ENCODE measurements at places on chromosomes 11 and 22.

GRCh38 chr11:88480223-88480622 lies 142.7 kb upstream of the CTSC start:
- no peaks in the 10 kb centered on the region for H3K27me3 ChIP-seq
- DNase-seq: no peak
- no peak overlapping the region for H3K27ac ChIP-seq
- no peak overlapping the region for H3K4me3 ChIP-seq
- H3K4me1 ChIP-seq: no peaks in the 10 kb centered on the region
- no peaks in the 10 kb centered on the region for H3K36me3 ChIP-seq

DNA sequence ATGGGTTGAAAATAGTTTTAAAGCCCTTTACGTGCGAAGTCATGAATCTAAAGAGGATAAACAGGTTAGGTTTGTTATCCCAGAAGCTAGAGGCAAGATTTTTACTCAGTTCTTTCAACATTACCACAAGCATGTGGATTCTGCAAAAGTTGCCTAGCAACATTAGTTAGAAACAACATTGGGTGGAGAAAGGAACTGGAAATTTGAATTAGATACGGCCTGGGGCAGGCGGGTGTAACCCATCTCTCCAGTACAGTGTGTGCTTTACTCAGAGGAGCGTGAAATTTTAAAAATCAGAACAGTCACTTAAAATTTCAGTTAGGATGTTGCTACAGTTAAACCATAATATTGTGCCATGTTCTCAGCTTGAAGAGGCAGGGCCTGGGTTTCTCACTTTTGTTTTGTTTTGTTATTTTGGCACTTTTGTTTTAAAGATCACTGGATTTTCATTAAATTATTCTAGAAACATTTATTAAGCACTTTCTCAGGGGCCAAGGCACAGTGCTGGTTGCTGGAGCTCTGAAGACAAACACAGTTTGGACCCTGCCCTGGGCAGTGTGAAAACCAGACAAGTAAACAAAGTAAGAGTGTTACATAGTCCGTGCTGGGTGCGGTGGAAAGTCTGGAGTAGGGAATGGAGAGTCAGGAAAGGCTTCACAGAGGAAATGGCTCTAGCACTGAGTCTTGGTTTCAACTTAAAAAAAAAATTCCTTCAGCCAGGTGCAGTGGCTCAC lies 4.4 kb upstream of the WEE1 start:
- H3K27ac ChIP-seq: peak overlapping the region; percentile 77
- peaks cover 36% of the 10 kb centered on the region for H3K4me1 ChIP-seq
- no peaks in the 10 kb centered on the region for H3K36me3 ChIP-seq
- H3K4me3 ChIP-seq: peak overlapping the region; percentile 25

- DNase-seq: peak; percentile 89
- H3K27me3 ChIP-seq: peaks cover 52% of the 10 kb centered on the region
- H3K4me3 ChIP-seq: no peak overlapping the region
- 0 out of 2 replicates have a peak overlapping the region, but pooled peaks have one; percentile 7 for H3K27ac ChIP-seq
Measured at GRCh38 chr11:111098091-111098490, 147.4 kb upstream of the POU2AF2 start.

DNA sequence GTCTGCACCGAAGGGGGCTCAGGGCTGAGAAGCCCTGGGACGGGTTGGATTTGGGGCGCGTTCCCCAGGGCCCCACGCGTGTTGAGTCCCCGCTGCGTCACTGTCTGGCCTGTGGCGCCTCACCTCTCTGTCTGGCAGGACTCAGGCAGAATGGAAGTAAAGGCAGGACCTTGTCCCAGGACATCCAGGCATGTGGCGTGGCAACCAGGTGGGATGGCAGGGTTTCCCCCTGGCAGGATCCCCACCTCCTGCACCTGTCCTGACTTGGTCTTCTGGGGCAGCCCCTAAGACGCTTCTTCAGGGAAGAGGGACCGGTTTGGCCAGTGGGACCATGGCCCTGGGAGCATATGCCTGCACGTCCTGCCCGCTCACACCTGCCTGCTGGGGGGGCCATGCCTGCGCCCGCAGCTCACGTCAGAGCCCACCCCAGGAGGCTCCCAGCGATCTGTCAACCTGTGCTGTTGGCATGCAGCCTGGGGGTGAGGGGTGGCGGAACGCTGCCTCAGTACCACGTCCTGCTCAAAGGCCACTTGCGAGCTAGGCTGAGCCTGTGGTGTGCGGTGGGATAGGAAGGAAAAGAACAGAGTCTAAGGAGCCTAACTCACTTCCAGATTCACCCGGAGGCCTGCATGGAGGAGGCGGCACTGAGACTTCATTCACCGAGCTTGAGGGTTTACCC lies 72.7 kb downstream of the KCNQ1 start:
- H3K4me1 ChIP-seq: no peaks in the 10 kb centered on the region
- no peaks in the 10 kb centered on the region for H3K36me3 ChIP-seq
- no peak overlapping the region for H3K4me3 ChIP-seq
- H3K27me3 ChIP-seq: no peaks in the 10 kb centered on the region

DNA sequence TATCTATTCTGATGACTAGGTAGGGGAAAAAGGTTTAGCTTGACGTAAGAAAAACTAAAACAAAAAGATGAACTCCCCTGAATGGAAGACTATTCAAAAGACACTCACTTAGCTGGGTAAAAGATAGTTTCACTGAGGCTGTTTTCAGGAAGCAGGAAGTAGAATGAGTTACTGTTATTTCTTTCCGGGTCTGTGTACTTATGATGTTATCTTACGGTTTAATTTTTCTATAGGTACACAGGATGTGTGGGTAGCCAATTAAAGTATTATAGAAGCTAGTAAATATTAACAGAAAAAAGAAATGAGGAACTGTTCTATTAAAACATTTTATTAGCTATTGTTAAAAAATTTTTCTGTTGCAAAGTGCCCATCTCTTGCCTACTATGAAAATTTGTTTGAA lies 45.8 kb upstream of the MMP7 start:
- no peaks in the 10 kb centered on the region for H3K36me3 ChIP-seq
- H3K4me1 ChIP-seq: no peaks in the 10 kb centered on the region
- no peak overlapping the region for H3K4me3 ChIP-seq
- no peak overlapping the region for H3K27ac ChIP-seq
- no peak for DNase-seq

DNA sequence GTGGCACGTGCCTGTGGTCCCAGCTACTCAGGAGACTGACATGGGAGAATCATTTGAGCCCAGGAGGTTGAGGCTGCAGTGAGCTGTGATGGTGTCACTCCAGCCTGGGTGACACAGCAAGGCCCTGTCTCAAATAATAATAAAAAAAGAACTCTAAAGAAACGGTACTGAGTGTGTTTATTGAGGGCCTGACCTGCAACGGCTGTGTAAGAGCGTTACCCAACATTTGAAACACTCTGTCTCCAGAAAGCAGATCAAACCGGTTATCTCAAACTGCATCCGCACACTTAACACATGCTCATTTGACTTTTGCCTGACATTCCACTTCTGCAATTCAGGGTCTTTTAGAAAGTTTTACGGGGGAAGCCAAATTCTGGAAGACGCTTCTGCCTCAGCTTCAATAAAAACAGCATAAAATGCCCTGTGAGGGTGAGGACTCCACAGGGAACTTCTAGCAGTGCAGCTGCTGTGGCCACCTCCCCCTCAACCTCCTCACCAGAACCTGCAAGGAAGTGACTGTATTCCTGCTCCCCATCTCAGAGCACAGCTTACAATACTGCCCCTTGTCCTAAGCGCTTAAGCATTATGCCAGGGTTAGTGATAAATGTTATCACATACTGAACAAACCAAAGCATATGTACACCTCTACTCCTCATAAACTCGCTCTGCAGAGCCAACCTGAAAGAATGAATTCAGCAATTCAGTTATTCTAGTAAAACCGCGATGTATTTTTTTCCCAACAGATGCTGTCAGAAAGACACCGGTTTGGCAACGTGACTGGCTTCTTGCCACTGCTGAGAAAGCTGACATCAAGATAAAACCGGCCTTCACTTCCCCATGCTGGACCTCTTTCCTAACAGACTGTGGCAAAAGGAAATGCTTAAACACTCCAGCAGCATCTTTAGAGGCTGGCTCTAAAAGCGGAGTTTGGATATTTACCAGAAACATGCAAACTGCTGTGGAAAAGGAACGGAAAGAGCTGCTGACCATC lies 52.2 kb downstream of the PRDM10 start:
- H3K27me3 ChIP-seq: no peaks in the 10 kb centered on the region
- H3K4me1 ChIP-seq: peaks cover 12% of the 10 kb centered on the region
- DNase-seq: no peak
- H3K27ac ChIP-seq: no peak overlapping the region
- no peak overlapping the region for H3K4me3 ChIP-seq

- H3K4me3 ChIP-seq: no peak overlapping the region
- H3K27me3 ChIP-seq: no peaks in the 10 kb centered on the region
- no peaks in the 10 kb centered on the region for H3K4me1 ChIP-seq
- H3K36me3 ChIP-seq: peaks cover 11% of the 10 kb centered on the region
- no peak overlapping the region for H3K27ac ChIP-seq
- no peak for DNase-seq
Measured at GRCh38 chr22:38289583-38290082, 16.8 kb upstream of the TMEM184B start.

GRCh38 chr11:88623531-88623930 lies 286.0 kb upstream of the CTSC start:
- no peak overlapping the region for H3K4me3 ChIP-seq
- no peaks in the 10 kb centered on the region for H3K4me1 ChIP-seq
- no peak overlapping the region for H3K27ac ChIP-seq
- no peaks in the 10 kb centered on the region for H3K36me3 ChIP-seq
- H3K27me3 ChIP-seq: no peaks in the 10 kb centered on the region

DNA sequence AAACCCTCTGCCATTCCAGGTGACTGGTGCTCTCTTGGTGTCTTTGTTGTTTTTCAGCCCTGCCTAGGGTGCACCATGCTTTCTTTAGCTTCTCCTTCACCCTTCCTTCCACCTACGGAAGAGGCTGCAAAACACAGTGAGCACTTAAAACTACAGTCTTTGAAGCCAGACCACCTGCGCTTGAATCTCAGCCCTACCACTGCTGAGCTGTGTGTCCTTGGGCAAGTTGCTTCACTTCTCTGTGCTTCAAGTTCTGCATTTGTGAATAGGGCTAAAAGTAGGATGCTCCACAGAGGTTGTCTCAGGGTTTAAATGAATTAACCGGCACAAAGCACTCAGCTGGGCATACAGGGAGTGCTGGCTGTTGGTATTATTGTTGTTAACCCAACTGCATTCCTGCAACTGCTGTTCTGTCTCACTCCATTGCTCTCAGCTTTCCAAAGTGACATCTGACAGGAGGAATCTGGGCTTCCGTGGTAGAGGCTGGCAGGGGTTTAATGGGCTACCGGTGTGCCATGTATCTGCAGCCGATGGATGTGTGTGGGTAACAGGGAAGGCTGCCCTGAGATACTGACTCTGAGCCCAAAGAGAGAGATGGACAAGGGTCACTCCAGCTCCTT lies 139.3 kb downstream of the FBXO7 start:
- H3K4me1 ChIP-seq: no peaks in the 10 kb centered on the region
- no peak for DNase-seq
- H3K27me3 ChIP-seq: no peaks in the 10 kb centered on the region
- no peaks in the 10 kb centered on the region for H3K36me3 ChIP-seq

GRCh38 chr22:49727191-49727880 lies 100.3 kb downstream of the BRD1 start:
- H3K4me3 ChIP-seq: no peak overlapping the region
- H3K4me1 ChIP-seq: no peaks in the 10 kb centered on the region
- no peak for DNase-seq
- H3K36me3 ChIP-seq: no peaks in the 10 kb centered on the region
- H3K27me3 ChIP-seq: peaks cover 84% of the 10 kb centered on the region
- no peak overlapping the region for H3K27ac ChIP-seq

- H3K27ac ChIP-seq: no peak overlapping the region
- DNase-seq: no peak
- H3K27me3 ChIP-seq: no peaks in the 10 kb centered on the region
Measured at GRCh38 chr11:76835036-76835435, 25.7 kb upstream of the ACER3 start.

DNA sequence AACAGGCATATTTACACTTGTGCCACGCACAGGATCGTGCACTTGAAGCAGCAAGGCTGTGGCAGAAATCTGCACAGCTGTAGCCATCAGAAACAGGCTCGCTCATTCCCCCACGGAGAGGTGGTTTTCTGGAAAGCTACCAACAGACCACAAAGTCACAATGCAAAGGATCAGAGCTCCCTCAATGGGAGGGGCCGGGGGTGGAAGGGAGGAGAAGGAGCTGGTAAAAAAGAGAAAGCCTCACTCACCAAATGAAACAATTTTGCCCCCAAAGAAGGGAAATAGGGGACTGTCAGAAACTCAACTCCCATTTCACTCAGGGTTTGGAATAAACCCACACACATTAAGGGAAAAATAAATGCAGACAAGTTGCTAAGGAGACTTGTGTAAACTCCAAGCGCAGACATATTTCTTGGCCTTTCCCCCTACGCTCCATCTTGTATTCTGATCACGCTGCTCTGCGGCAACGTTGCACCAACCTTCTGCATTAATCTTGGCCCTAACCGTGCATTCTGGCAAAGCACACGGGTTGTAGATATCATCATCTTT lies 43.2 kb upstream of the BLID start:
- no peak overlapping the region for H3K27ac ChIP-seq
- peaks cover 5% of the 10 kb centered on the region for H3K4me1 ChIP-seq

GRCh38 chr11:45850446-45850845 lies 3.2 kb downstream of the CRY2 start:
- peaks cover 54% of the 10 kb centered on the region for H3K4me1 ChIP-seq
- H3K27me3 ChIP-seq: no peaks in the 10 kb centered on the region
- H3K36me3 ChIP-seq: no peaks in the 10 kb centered on the region
- no peak for DNase-seq
- H3K4me3 ChIP-seq: no peak overlapping the region

- no peak for DNase-seq
- H3K27me3 ChIP-seq: no peaks in the 10 kb centered on the region
- H3K4me1 ChIP-seq: no peaks in the 10 kb centered on the region
- H3K36me3 ChIP-seq: no peaks in the 10 kb centered on the region
Measured at GRCh38 chr11:1480555-1481482, 5.8 kb downstream of the MOB2 start.

- DNase-seq: no peak
- H3K4me3 ChIP-seq: no peak overlapping the region
- H3K27me3 ChIP-seq: no peaks in the 10 kb centered on the region
- no peaks in the 10 kb centered on the region for H3K4me1 ChIP-seq
- H3K36me3 ChIP-seq: no peaks in the 10 kb centered on the region
- H3K27ac ChIP-seq: no peak overlapping the region
Measured at GRCh38 chr11:12787847-12788246, 113.6 kb downstream of the TEAD1 start.

GRCh38 chr11:37718431-37718999 lies 1120.5 kb upstream of the RAG2 start:
- no peaks in the 10 kb centered on the region for H3K27me3 ChIP-seq
- no peaks in the 10 kb centered on the region for H3K36me3 ChIP-seq
- no peak overlapping the region for H3K4me3 ChIP-seq
- no peak overlapping the region for H3K27ac ChIP-seq
- no peaks in the 10 kb centered on the region for H3K4me1 ChIP-seq

- DNase-seq: no peak
- H3K4me1 ChIP-seq: no peaks in the 10 kb centered on the region
- H3K4me3 ChIP-seq: no peak overlapping the region
- H3K27me3 ChIP-seq: no peaks in the 10 kb centered on the region
Measured at GRCh38 chr22:42190274-42190673, 59.7 kb upstream of the CYP2D6 start.

GRCh38 chr22:33381531-33382406 lies 323.6 kb upstream of the SYN3 start:
- H3K4me1 ChIP-seq: no peaks in the 10 kb centered on the region
- no peaks in the 10 kb centered on the region for H3K27me3 ChIP-seq
- no peak overlapping the region for H3K4me3 ChIP-seq
- no peak for DNase-seq
- no peak overlapping the region for H3K27ac ChIP-seq
